Stimulated activated naive B cell treated with anti-CD40 and anti-IgM and Interleukin-4, amounts not matched to agents 10 μg/mL and 1 μg/mL and 100 μg/mL, for 72 hours (primary cell): ENCODE measurements at places on chromosomes 1 and 21.

- no peak for DNase-seq
These were observed 23.0 kb downstream of the MARK1 start for GRCh38 chr1:220550811-220551399.

- no peak for DNase-seq
These were observed 358.3 kb downstream of the USP25 start for GRCh38 chr21:16088056-16088455.

- no peak for DNase-seq
These were observed 30.2 kb downstream of the PLA2G4A start for GRCh38 chr1:186858923-186859322.

DNA sequence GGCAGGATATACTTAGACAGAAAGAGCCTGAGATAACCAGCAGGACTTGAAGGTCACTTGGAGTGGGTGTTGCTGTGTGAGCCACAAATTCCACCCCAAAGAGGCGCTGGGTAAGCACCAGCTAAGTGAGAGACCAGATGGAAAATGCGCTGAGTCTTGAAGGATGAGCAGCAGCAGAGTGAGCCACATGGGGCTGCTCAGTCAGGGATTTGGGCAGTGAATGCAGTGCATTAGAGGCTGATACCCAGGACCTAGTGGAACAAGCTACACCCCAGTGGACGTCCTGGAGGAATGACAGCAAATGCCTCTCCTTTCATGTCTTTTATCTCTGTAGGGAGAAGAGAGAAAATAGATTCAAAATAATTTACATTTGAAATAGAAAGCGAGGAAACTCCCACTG is 11.3 kb downstream of the GRIK1 start:
- no peak for DNase-seq

DNA sequence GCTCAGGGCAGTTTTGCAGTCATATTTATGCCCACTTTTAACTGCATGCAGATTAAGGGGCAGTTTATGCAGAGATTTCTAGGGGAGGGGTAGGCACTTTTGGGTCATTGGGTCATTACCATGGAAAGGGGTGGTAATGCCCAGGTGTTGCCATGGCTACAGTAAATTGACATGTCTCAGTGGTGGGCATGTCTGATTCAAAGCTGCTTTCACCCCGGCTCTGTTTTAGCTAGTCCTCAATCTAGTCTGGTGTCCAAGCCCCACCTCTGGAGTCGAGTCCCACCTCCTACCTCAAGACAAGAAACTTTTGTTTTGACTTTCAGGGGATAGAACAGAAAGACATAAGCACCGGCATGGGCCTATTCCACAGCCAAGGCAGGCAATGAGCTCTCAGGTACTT is 8.9 kb upstream of the NEK2 start:
- DNase-seq, result no peak

DNA sequence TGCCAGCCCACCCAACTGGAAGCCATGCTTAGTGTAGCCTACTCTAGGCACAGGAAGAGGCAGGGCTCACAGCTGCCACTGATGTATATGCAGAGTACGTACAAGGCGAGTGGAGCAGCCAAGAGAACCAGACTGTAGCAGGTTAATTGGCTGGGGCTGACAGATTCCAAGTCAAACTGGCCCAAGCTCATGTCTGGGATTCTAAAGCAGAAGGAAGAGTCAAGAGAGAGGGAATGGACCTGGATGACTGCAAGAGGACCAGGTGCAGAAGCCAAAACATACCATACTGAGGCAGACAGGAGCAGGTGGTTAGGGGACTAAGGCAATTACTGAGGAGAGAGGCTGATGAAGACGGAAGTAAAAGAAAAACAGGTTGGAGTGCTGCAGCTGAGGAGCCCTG is 51.3 kb upstream of the LRRN2 start:
- no peak for DNase-seq

GRCh38 chr1:155320661-155321617 is at the start of gene RUSC1:
Gene RUSC1, plus strand, starts transcription at chr1:155320894. Its CDS starts 880 bp downstream, at chr1:155321774.
- peak; percentile 52 for DNase-seq

- DNase-seq, result no peak
These were observed 82.4 kb downstream of the SMYD2 start for GRCh38 chr1:214363386-214363785.

DNA sequence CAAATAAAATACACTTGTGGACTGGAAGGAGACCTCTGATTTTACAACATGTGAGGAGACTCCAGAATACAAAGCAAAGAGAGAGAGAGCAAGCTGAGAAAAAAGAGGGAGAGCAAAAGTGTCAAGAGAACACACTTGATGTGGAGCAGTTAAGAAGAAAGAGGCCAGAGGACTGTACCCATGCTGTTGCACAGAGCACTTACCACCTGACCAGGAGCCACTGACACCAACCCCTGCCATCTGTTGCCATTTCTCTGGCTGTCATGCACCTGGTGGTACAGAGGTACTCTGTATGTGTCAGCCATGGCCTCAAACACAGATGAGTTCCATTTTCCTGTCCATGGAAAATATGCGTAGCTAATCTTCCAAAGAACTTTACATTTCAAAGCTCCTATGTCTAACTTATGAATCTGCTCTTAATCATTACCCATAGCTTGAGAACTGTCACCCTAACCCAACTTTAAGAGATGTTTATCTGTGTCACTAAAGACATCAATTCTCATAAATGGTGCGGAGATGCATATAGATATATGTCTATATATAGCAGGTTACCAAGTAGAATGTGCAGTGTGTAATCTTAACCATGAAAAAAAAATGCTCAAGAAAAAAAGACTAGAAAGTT is 32.8 kb upstream of the ABCD3 start:
- no peak for DNase-seq

DNA sequence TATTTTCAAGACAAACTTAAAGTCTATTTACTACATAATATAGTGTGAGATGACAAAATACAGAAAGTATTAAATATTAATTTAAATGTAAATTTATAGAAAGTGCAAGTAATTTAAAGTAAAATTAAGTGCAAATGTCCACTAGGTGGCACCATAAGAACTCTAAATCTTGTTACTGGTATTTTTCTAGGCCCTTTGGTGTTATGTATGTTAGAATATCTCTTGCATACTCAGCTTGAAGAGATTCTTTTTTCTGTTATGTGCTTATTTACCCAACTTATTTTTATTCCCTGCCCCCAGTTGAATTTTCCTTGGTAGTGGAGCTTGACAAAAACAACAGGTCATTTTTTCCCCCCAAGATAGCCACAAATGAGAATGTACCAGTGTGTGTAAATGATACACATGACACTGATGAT is 71.5 kb downstream of the RPS6KC1 start:
- no peak for DNase-seq

DNA sequence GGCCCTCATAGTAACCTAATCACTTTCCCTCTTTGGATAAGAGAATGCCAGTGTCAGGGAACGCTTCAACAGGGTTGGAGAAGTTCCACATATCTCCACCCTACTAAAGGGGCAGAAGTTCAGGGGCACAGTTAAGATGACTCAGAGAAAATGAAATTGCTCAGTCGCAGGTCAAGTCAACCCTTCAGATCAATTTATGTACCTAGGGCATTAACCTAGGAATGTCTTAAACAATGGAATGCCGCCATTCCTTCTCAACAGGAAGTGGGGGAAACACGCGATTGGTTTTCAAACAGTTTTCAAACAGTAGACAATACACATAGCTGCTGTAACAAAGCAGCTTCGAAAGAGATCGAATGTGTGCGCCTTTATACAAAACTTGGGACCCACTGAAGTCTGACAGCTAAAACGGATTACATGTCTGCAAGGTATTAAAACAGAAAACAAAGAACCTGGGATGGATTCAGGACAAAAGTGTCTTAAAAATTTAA is 897 bp downstream of the SLC25A24 start:
- DNase-seq, result no peak

DNA sequence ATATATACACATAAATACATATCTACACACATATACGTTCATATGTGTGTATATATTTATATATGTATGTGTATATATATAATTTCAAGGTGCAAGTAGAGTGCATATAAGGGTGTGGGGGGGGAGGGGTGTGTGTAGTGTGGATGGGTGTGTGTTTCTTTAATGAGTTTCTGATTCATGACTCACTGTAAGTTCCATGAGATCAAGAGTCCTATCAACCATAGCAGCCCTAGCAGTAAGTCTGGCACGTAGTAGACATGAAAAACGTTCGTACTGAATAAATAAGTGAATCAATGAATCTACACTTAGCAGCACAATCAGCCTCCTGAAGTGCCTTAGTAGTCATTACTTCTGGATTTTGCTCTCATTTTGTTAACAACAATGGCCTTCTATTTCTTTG is 61.9 kb upstream of the KRTAP11-1 start:
- no peak for DNase-seq

GRCh38 chr1:36115931-36116330 is 9.1 kb downstream of the COL8A2 start:
- no peak for DNase-seq

GRCh38 chr21:28338701-28339305 is 653.9 kb downstream of the LTN1 start:
- DNase-seq, result no peak
